ENCODE measurements at places on chromosomes 3 and 15.

- DNase-seq, result no peak
These were observed 14.2 kb downstream of the ZNF80 start for GRCh38 chr3:114223143-114223542.

DNA sequence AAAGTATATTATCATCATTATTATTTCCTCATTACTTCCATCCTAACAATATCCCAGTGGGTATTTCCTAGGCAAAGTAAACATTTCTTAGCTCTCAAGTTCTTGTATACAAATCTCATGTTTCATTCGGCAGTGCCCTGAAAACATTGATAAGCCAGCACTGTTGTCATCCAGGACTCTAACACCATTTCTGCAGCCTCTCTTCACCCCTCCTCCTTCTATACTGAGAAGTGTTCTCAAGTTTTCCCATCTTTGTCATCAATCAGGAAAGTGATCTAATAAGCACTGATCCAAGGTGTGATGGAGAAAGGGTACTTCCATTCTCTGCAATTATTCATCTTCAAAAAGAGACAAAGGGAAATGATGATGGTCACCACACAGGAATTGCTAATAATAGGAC, 168.4 kb upstream of the CCDC54 start:
- no peak for DNase-seq

DNA sequence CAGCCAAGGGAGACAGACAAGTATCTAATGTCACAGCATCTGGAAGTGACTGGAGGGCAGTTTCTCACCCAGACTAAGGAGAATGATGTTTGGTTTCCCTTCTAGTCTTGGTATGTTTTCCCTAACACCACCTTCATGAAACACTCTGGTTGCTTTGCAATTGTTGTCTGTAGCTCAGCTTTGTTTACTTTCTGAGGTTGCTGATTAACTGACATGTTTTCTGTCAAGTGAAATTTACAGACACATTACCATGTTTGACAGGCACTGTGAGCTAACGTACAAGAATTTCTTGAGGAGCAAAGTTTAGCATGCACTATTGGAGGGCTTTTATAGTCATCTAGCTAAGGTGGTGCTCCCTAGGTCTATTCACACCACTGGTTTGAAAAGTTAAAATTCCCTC, 131.6 kb upstream of the NECTIN3 start:
- no peak for DNase-seq

- no peak for DNase-seq
These were observed 273.5 kb upstream of the SEMA6D start for GRCh38 chr15:47443839-47444238.

DNA sequence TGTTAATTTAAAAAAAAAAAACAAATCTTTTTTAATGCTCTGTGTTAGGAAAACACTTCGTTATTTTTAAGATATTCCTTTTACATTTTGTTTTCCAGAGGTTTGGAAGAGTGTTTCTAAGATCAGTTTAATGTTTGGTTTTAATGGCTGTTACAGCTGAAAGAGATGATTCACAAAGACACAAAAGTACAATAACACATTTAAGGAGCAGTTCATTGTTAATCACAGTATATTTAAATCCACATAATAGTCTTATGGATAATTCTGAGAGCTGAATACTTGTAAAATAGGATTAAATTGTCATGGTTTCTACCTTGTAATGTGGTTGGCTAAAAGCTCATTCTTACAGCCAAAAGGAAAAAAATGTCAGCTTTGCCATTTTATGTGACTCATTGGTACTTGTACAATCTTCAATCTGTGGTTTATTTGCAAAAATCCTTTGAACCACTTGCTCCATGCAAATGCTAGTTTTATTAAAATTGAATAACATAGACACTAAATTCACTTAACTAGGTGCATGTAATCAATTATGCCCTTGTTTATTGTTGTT, 426.4 kb downstream of the NLGN1 start:
- no peak for DNase-seq

DNA sequence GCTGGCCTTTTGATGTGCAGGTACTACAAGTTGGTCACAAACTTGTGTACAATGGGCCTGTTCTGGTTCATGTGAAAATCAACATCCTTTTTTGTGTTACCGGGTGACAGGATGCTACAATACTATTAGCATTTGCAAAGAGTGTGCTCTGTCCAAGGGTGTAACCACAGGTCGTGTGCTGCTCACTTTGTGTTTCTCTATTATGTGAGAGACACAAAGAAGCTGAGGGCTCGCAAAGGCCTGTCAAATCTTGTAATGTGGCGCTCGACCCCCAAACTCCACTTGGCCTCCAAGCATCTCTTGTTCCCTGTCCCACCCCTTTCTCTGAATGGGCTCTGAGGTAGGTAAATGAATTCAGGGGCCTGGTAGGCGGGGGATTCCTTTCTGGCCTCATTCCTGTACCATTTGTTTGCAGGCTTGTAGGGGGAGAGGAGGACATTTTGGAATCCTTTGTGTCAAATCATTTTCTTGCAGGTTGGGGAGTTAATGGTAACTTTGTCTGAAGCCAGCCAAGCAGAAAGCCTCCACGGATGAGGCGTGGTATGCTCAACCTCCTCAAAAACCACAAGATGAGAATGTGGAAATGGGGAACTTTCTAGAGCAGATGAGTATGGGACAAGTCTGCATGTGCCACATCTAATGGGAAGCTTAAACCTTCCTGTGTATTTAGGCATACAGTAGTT, 109.1 kb downstream of the OPA1 start:
- no peak for DNase-seq

- DNase-seq, result no peak
These were observed 19.7 kb downstream of the STARD5 start for GRCh38 chr15:81304226-81304625.

DNA sequence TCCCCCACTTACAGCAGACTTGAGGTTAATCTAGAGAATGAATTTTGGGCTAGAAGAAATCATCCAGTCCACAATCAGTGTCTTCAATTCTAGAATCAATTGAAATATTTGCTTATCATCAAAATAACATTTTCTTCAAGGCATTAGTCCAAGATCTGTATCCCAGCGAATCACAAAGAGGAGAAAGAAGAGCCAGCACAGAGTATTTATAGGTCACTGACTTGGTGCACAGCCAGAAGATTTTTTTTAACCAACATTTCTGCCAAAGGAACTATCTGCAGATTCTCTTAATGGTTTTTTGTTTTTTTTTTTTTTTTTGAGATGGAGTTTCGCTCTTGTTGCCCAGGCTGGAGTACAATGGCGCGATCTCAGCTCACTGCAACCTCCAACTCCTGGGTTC, 178.2 kb downstream of the TNIK start:
- no peak for DNase-seq

GRCh38 chr15:98063871-98064270, 103.4 kb downstream of the ARRDC4 start:
- DNase-seq, result no peak

GRCh38 chr3:58173029-58173668, 37.6 kb downstream of the DNASE1L3 start:
- DNase-seq, result no peak

DNA sequence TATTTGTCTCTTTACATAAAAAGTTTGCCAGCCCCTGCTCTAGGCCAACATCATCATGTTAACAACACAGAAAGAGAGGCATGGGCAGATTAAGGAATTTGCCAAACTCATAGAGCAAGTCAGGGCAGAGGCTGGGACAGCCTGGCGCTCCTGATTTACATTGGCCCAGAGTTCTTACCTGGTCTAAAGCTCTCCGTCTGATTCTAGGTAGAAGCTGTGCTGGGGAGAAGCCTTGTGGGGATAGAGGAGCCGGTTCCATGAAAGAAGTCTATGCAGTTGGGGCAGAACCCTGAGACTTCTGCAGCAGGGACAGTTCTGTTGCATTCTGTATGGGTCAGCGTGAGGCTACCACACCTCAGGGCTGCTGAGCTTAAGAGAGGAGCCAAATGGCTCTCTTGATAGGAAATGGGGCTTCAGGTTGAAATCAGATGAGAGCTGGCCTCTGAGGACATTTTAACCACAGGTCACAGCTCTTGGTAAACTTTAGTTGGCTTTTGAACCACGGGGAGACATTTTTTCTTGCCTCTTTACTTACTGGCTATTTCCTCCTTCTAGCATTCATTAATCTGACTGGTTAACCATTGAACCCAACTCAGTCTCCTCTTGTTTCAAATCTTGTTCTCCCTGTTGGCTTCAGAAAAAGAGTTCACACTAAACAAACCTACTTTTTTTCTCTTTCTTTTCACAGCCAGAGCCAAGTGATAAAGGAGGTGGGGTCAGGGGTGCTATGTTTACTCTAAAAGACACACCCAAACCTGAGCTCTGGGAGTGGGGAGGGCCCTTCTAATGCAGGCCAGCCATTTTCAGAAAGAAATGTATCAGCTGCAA, 250.7 kb downstream of the OPA1 start:
- DNase-seq, result no peak

- DNase-seq, result no peak
These were observed 454.4 kb downstream of the LPP start for GRCh38 chr3:188608401-188608800.

DNA sequence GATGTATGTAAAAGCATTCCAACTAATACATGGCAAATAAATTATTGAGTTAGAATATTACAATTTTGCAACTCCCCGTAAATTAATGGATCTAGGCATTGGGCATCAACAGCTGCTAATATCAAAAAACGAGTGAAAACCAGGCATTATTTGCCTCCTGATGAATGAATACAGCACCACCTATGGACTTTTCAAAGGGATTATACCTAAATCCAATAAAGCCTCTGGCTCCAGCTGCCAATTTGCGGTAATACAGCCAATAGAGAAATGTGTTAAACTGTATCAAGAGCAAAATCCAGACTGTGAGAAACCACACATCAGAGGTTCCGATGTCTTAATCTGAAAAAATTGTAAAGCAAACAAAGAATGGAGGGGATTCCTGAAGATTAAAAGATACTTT, 16.3 kb upstream of the A4GNT start:
- no peak for DNase-seq

GRCh38 chr3:118102737-118103136, 931.9 kb downstream of the IGSF11 start:
- no peak for DNase-seq

GRCh38 chr3:127200086-127200691, 7.3 kb downstream of the PRR23E start:
- DNase-seq, result no peak

DNA sequence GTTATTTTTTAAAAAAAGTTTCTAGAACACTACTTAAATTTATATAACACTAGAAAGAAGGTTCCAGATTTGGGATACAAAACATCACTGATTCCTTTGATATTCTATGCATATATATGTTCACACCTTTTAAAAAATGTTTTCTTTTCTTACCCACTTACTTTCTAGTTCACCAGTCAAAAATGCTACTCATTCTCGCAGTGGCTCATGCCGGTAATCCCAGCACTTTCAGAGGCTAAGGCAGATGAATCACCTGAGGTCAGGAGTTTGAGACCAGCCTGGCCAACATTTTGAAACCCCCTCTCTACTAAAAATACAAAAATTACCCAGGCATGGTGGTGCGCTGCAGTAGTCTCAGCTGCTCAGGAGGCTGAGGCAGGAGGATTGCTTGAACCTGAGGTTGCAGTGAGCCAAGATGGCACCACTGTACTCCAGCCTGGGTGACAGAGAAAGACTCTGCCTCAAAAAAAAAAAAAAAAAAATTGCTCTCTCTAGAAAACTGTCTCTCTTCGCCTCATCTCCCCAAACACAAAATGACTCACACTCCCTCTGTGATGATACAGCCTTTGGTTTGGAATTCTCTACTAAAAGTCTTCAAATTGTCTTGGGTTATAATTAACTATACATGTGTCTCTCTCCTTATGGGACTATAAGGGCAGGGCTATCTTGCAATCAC, 52.6 kb upstream of the TGFBR2 start:
- DNase-seq, result no peak

GRCh38 chr3:171094411-171094810, 67.9 kb upstream of the SLC2A2 start:
- no peak for DNase-seq

- DNase-seq, result no peak
These were observed 63.9 kb downstream of the CGNL1 start for GRCh38 chr15:57440167-57440566.

- no peak for DNase-seq
These were observed 112.2 kb upstream of the SLC4A7 start for GRCh38 chr3:27596334-27596841.

DNA sequence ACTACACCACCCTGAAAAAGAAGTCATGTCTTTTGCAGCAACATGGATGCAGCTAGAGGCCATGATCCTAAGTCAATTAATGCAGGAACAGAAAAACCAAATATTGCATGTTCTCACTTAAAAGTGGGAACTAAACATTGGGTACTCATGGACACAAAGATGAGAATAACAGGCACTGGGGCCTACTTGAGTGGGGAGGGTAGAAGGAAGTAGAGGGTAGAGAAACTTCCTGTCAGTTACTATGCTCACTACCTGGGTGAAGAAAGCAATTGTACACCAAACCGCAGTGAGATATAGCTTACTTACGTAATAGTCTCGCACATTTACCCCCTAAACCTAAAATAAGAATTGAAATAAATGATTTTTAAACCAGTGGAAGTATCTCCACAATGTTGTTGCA, 480.5 kb upstream of the ARRDC4 start:
- DNase-seq, result no peak

GRCh38 chr3:30315447-30315846, 291.0 kb upstream of the TGFBR2 start:
- no peak for DNase-seq

DNA sequence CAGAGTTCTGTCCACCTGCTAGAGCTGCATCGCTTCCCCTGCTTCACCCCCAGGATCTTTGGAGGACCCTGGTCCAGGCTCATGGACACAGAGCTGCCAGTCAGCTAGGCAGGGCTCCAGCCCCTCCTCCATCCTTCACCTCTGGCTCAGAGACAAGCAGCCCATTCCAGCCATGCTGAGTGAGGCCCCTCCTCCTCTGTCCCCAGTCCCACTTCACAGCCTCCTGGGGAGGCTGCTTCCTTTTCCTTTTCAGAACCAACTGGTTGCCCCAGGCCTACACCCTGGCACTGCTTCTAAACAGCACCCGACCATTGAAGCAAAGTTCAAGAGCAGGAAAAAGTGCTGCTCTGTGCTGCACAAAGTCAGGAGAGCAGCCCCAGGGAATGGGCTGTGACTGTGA, 22.2 kb downstream of the IQSEC1 start:
- DNase-seq, result no peak

DNA sequence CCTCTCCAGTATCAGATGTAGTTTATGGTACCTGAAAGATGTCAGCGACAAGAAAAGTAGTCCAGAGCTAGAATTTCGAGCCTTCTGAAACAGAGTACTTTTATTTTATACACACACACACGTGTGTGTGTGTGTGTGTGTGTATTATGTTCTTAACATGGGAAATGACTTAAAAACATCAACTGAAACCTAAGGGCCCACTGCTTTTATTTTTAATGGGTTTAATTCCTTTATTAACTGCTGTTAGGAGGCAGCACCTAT, 1.9 kb downstream of the TCF12 start:
- no peak for DNase-seq
